ELF-1 (cell line): ENCODE measurements at places on chromosomes 11 and 22.

DNA sequence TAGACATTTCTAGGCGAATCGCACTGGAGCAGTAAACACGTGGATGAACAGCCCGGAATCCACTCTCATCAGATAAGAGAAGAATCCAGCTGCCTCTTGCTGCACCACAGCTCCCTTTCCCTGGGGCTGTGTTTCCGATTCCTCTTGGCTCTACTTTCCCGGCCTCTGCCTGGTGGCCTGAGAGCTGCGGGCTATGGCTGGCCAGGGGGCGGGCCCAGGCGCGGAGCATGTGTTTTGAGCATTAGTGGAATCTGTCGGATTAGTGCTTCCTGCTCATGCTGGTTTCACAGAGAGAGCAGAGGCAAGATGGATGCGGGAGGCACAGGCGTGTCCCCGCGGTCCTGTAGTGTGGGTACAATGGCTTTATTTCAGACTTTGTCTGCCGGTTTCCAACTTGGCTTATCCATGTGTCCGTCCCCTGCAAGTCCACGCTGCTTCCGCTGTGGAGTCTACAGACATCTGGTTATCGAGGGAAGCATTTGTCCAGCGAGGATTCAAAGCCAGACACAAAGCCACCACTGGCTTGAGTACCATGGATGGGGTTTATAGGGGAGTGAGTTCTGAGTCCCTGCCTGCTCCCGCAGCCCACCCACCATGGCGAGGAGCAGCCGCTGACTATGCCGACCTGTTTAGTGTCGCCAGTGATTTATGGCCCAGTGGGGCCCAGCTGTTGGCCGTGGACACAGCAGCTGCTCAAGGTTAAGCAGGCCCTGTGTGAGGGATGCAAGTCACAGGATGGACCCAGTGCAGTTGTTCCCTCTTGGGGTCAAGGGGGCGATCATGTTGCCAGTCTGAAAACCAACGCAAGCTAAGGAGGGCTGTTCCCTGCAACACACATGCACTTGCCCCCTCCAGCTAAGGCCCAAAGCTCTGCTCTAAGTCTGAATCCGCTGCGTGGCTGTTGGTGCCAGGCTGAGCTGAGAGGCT is 43.3 kb upstream of the EP300 start:
- DNase-seq, result peak; percentile 96

DNA sequence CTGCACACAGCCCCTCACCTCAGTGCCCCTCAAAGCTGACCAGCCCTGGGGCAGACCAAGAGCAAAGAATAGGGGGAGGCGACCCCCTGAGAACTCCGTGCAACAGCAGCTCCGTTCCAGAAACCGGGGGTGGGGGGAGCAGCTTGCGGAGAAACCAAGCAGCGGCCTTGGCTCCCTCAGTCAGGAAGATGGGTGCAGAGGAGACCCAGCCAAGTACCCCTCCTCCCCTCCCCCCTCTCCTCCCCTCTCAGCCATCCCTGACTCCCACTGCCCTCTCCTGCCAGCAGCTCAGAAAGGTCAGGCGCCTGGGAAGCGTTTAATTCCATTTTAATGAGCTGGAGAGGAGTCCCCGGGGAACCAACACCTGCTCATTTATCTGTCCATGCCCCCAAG is 78.9 kb downstream of the PDE2A start:
- no peak for DNase-seq

GRCh38 chr22:36156515-36157419 is 3.8 kb downstream of the APOL3 start:
- DNase-seq, result peak; percentile 63

DNA sequence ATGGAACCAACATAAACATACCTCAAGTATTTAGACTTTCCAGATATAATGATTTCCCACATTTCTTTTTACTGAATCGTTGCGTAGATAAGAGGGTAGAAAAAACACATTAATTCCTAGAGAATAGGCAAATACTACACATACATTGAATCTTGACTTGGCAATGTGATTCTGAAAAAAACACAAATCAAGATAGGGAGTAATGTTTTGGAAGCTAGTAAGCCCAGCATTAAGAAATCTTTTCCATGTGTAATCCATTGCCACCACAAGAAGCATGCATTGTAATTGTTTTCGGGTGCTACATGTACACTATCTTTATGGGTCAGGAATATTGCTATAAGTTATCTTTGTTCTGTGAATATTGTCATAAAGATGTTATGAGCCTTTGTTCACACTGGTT is 269.8 kb upstream of the PDGFD start:
- no peak for DNase-seq

- DNase-seq, result no peak
These were observed 45.4 kb upstream of the CFAP300 start for GRCh38 chr11:102001657-102002338.

- no peak for DNase-seq
These were observed 20.5 kb downstream of the LRRC55 start for GRCh38 chr11:57202281-57202680.
